ENCODE measurements at places on chromosomes 4 and X.

DNA sequence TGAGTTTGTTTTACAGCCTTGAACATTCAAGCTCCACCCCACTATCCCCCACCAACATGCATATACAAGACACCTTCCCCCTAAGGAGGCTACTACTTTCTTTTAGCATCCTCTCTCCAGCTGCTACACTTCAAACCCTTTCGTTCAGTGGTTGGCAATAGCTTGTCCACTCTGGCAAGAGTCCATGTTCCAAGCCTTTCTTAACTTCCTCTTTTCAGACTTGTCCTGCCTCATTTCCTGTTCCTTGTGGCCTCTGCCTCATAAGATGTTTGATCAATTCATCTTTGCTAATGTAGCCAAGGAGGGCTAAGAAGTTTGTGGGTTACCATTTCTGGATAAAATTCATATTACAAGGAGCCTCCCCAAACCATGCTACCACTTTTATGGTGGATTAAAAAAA lies 20.8 kb upstream of the ZCCHC12 start:
- no peak for DNase-seq

DNA sequence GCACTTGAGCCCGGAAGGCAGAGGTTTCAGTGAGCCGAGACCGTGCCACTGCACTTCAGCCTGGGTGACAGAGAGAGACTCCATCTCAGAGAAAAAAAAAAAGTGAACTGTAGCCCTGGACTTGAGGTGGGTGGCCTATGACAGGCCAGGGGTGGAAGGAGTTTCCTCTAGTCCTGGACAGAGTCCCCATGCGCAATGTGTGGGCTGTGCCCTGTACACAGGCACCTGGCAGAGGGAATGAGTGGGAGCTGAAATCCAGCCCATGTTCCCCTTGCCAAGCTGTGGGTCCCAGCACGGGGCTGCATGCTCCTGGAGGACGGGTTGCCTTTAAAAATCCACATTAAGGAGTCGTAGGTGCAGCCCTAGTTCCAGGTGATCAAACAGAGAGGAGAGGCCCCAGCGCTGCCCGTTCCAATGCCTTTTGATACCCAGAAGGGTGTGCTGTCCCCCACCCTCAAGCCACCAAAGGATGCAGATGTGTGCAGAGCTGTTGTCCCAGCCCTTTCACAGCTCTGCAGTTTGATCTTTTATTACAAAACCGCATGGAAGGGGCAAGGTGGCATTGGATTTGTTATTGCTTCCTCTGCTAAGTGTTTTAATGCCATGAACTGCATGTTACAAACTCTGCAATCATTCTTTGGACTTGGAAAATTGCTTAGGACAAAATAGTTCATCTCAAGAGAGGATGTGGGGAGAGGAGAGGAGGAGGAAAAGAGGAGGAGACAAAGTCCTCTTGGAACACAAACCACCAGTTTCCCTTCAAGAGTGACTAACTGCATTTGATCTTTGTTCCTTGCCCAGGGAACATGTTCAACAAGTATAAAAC lies 38.0 kb upstream of the PDK3 start:
- no peak for DNase-seq

GRCh38 chr4:74083546-74083945 lies 15.4 kb downstream of the CXCL2 start:
- DNase-seq = no peak

DNA sequence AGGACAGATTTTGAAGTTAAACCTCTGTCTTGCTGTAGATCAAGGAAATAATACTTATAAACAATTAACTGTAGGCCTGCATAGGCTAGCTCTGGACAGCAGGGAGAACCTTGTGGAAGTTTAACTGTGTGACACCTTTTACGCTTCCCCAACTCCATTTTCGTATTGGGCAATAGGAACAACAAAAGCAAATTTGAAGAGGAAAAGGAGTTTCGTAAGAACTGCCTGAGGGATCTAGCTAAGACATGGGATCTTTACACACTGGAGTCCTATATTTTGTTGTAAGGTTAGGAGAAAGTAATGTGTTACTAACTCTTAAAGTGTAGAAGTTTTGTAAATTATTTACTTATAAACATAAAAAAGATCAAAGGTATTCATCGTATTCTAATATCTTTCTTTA lies 324.9 kb upstream of the CASK start:
- no peak for DNase-seq

DNA sequence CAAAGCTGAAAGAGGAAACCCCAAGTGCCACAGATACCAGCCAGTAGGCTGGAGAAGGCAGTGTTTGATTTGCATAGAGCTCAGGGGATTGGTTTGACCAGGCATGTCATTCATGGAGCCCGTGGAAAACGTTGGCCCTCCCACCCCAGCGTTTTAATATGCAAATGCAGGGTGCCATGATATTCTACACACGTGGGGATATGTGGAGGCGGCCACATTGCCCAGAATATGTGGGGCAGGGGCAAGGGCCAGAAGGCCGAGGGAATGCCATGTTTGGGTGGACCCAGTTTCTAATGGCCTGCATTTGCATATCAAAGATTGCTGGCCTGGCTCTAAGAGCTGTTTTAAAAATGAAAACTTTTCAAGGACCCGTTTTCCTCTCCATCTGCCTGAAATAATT lies 71.1 kb downstream of the MAP9 start:
- no peak for DNase-seq

DNA sequence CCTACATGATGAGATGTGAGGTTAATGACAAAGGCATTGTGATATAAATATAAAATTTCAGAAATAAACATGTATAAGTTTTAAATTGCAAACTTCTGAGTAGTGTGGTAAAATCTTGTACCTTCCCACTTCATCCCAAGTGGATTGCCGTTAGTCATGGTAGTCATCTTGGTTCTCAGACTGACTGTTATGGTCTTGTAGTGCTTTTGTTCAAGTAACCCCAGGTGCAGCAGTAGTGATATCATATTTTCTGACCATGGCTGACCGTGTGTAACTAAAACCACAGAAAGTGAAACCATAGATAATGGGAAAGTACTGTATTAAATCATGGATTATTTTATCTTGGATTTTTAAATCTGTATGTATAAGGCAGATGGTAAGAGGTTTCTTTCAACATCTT lies 74.8 kb upstream of the SLIT2 start:
- DNase-seq = no peak

GRCh38 chr4:22500831-22501714 lies 14.8 kb downstream of the ADGRA3 start:
- peak; percentile 15 for DNase-seq

GRCh38 chr4:110682311-110682710 lies 59.4 kb upstream of the PITX2 start:
- DNase-seq = no peak

- no peak for DNase-seq
These were observed 31.1 kb upstream of the TBC1D14 start for GRCh38 chr4:6878451-6879059.
